Hypothalamus (tissue), 51 donors: ENCODE measurements at places on chromosomes 5 and 9.

DNA sequence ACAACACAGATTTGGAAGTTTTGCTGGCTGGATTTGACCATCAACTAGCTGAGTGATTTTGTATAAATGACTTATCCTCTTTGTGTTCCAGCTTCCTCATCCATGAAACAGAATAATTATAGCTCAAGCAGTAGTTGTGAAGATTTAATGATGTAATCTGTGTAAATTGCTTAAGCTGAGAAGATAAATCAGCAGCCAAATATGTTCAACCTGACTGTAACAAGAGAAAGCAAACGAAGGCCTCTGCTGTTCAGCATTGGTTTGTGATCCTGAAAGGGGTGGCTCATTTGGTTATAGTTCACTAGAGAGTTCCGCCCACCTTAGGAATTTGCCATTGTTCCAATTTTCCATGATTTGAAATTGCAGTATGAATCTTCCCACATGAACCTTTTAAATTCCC is 75.7 kb upstream of the CCDC112 start:
- no peak for DNase-seq

GRCh38 chr5:74452856-74453255 is 187.7 kb downstream of the ENC1 start:
- DNase-seq, result no peak

- DNase-seq, result no peak
These were observed 52.5 kb downstream of the NR3C1 start for GRCh38 chr5:143350751-143351602.

DNA sequence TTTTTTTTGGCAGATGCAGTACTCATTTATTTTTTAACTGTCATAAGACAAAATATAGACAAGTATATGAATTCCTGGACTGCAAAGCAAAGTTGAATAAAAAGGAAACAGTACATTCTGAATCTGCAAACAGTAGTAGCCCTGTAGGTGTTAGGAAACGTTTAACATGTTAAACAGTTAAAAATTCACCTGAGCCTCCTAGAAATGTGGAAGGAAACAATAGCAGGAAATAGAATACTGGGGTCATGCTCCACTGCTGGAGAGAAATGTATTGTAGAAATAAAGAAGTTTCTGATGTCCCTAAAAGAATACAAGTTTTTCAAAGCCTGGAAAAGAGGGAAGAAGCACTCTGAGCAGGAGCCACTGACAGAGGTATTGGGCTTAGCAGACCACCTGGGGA is 866.0 kb downstream of the PTPRD start:
- DNase-seq, result no peak

- no peak for DNase-seq
These were observed 342.1 kb upstream of the NUDT12 start for GRCh38 chr5:103904651-103905050.

DNA sequence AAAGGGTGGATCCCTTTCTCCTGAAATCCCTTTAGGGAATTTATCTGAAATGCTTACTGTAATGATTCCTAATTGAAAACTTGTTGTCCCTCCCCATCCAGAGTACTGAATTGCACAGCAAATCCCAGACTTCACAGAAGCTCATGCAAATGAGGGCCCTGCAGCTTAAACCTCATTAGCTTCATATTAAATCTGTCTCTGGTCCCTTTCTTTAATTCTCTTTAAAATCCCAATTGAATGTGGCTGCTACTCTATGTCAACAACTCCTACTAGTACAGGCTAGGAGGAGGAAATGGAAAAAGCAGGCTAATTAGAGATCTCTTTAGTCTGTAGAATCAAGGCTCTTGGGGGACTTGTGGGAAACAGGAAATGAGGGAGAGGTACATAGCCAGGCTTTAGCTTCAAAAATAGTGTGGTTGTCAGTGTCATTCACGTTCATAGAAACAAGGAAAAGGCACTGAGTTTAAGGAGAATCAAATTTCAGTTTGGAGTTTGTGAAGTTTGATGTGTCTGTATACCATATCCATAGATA is 191.3 kb upstream of the PRDM9 start:
- no peak for DNase-seq

DNA sequence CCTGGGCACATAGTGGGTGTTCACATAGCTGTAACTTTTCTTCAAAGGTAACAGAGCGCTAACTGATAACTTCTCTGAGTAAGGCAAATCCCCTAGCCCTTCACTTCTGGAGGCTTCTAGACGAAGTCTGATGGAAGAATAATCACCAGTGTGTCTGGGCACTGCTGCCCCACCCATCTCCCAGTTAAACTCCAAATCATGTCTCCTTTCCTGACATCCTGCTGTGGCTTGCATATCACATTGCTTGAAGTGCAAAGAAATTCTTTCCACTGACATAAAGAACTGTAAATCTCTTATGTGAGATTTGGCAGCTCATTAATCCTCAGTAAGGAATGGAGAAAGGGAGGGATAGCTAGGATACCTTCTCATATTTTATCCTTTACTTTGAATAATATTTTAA is 74.6 kb downstream of the MARCHF11 start:
- DNase-seq, result no peak

DNA sequence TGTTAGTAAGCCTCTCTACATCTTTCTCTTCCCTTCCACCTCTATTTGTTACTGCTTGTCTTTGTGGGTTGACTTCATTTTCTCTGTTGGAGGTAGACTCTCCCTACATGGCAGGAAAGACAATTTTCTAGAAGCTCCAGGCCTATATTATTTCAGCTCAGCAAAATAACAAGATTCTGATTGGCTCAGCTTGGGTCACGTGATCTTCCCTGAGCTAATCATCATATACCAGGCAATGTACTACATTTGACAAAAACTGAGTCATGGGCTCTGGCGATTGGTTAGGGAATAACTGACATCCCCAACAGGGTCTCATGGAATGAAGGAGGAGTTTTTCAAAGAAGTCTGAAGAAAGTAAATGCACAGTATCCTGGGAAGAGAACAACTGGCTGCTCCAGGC is 65.6 kb upstream of the NR3C1 start:
- no peak for DNase-seq

GRCh38 chr5:55541056-55541635 is 6.4 kb upstream of the PLPP1 start:
- DNase-seq, result no peak
